ENCODE measurements at places on chromosomes 6 and 20.

DNA sequence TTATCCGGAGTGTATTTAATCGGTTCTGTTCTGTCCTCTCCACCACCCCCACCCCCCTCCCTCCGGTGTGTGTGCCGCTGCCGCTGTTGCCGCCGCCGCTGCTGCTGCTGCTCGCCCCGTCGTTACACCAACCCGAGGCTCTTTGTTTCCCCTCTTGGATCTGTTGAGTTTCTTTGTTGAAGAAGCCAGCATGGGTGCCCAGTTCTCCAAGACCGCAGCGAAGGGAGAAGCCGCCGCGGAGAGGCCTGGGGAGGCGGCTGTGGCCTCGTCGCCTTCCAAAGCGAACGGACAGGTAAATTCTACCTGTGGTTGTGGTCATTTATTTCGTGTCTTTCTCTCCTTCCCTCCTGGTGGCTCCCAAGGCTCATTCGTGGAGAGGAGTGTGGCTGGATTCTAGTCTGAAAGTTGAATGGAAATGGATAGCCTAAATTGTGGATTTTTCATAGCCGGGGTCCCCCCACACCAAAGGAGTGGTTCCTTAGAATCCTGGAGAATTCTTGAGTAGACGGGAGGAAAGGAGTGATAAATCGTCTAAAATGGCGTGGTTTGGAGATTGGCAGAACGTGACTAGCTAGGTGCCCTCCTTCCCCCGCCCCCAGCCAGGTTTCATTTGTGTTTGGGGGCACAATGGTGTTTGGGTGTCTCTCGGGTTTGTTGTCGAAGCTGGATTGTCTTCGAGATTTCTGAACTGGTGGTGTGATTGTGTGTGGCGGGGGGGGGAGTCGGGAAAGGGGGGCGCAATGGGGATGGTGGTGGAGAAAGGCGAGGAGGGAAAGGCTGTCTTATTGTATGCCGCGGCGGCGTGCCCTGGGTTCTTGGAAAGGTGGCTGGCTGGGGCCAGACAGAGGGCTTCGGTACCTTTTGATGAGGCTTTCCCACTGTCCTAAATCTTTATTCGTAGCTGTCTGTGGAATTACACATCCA is 673 bp downstream of the MARCKS start:
- no peak for DNase-seq

GRCh38 chr6:50843842-50844241 is 25.2 kb downstream of the TFAP2B start:
- DNase-seq = no peak

DNA sequence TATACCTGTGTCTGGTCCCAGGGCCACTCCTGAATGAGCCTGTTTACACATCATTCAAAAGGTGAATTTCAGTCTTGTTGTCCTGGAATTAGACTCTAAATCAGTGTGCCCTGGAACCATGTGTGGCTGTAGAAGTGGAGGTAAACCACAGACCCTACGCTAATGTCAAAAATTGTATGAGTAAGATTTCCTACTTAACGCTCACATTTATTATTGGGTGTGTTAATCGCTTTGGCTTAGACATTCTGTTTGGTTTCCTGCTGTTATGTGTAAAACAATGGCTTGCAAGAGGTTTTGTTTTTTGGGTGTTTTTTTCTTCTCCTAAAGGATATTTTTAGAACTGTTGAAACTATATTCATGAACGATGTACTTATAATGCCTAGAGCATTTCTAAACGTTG is 19.3 kb downstream of the PLCB1 start:
- DNase-seq = no peak

DNA sequence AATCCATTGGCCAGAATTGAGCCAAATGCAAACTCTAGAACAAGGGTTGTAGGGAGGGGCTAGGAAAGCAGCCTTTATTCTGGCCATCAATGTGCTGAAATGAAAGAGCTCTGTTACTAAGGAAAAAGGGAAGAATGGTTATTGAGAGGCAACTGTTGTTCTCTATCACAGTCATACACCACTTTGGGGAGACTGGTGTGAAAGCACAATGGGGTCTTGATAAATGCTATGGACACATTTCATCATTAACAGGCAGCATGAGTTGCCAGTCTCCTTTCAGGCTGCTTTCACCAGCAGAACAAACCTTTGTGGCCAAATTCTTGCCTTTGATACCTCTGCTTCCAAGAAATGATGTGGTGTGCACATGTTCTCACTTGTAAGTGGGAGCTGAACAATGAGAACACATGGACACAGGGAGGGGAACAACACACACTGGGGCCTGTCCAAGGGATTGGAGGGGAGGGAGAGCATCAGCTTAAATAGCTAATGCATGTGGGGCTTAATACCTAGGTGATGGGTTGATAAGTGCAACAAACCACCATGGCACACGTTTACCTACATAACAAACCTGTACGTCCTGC is 86.2 kb downstream of the CDS2 start:
- DNase-seq = no peak

DNA sequence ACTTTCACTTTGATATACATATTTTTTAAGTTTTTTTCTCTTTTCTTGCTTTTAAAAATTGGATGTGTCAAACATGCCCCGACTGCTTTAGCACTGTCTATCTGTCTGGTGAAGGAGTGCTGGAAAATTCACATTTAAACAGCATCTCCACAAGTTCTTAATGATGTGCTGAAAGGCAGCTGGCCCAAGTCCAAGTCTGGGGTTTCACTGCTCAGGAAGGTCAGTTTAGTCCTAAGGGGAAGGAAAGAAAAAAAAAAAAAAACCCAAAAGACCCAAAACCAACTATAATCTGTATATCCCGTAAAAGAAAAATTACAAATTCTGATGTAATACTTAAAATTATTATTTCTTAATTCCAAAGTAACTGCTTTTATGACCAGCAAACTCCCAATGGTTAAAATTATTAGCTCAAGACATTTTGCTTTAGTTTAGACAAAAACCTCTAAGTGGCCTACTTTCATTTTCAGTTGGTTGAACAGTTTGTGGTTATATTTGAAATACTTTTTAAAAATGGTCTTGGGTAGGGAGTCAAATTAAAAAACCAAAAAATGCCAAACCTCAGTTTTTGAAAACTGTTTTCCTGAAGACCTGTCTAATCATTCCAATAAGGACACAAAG is 79.5 kb upstream of the PREP start:
- no peak for DNase-seq

- DNase-seq = peak; percentile 71
Measured at GRCh38 chr6:43667245-43668150, 20.1 kb downstream of the MRPS18A start.

DNA sequence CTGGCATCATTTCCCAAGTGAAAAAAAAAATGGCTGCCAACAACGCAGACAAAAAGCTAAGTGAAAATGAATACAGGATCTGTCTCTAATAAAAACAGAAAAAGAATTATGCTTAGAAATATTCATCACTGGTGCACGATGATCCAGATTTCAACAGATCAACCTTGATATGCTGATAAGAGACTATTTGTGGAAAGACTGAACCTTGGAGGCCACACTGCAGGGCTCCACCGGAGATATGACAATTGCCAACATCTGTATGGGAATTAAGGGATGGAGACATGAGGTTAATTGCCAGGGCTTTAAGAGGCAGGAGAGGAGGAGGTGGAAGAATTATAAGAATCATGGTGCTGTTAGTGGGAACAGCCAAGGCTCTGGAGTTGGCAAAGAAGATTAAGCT is 48.3 kb downstream of the PFDN4 start:
- no peak for DNase-seq

DNA sequence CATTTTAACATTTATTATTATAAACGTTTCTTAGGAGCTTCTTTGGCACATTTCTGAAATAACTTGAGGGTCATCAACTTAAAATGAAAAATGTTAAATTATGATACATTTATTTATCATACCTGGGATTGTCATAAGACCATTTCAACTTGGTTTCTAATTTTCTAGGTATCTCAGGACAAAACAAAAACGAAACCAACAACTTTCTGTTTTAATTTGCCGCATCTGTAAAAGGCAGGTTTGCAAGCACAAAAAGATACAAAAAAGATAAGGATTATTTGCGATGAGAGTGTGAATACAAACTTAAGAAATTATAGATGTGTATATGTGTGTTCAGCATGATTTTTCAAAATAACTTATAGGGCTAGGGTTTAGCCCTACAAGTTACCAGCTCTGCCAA is 395.0 kb upstream of the RUNX2 start:
- no peak for DNase-seq

DNA sequence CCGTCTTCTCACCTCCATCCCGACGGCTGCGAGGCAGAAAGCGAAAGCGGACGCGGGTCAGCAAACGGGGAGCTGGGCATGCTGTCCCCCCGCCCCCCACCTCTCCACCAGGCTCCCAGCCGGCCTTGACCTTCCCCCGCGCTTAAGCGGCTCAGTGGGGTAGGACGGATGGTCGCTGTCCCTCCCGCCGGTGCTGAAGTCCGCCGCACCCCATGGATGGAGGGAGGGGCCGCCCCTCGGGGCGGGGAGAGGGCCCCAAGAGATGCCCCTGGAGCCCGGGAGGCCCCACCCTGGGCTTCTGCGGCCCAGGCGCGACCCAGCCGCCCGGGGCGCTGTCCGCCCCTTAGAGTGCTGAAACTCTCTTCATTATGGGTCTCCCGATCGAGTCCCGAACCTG is at the start of gene KCNB1:
TSS of gene KCNB1 (minus strand) at position 48 of the 397 bp plus-strand sequence. CDS start 188 bp downstream, outside the sequence.
- peak; percentile 3 for DNase-seq

- no peak for DNase-seq
Measured at GRCh38 chr20:54688476-54688875, 213.1 kb downstream of the DOK5 start.

- no peak for DNase-seq
Measured at GRCh38 chr6:36666287-36666686, 12.2 kb upstream of the CDKN1A start.

- DNase-seq = no peak
Measured at GRCh38 chr6:14281811-14282660, 164.5 kb downstream of the CD83 start.

DNA sequence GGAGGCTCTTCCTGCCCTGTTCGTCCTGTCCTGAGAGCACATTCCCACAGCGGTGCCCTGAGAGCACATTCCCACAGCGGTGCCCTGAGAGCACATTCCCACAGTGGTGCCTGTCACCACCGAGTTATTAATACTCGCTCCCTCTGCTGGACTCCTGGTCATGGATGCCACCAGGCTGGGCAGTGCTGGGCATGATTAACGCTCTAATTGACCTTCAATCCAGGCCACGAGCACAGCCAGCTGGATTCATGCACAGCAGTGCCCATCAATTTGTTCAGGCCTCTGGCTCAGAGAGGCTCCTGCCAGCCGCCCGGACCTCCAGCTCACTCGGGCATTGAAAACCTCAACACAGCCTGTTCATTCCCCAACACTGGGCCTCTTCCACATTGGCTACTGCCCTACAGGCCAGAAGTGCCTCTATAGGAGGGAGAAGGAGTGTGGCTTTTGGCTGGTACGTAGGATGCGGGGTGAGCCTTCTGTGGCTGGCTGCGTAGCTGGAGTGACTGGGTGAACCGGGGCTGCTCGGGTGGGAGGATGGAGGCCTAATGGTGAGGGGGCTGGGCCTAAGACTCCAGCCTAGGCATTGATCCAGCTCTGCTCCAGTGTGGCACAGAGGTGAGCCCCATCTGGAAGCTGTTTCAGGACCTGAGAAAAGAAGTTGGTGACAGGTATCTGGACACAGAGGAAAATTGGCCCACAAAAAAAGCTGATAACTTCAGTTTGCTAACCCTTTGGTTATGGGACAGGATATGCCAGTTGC is 9.3 kb downstream of the IP6K3 start:
- DNase-seq = no peak

DNA sequence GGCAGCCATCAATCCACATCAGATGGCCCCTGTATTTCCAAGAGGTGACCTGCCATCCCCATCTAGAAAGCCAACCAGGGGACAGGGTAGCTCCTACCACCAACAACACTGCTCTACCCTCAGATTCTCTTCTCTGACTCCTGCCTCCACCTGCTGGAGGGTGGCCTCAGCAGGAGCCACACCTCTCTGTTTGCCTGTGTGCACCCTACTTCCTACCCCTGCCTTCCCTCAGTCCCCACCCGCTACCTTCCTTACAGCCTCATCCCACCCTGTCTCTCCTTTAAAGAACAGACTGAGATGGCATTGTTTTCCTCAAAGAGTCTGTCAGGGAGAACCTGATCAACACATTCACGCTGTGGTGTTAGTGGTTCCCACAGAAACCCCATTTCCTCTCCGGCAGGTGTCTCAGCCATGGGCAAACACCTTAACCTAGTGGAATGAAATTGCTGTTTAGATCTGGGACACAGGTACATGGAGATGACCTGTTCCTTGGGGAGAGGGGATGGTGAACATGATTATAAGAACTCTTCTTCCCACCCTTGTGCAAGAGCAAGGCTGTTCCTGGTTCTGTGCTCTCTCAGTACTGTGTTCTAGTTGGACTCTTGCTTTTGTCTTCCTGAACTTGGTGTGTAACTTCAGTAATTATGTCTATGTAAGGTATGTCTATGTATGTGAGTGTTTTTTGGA is 1.8 kb downstream of the ENTPD6 start:
- DNase-seq = no peak

GRCh38 chr6:158031381-158032353 is 50.0 kb downstream of the SYNJ2 start:
- no peak for DNase-seq

DNA sequence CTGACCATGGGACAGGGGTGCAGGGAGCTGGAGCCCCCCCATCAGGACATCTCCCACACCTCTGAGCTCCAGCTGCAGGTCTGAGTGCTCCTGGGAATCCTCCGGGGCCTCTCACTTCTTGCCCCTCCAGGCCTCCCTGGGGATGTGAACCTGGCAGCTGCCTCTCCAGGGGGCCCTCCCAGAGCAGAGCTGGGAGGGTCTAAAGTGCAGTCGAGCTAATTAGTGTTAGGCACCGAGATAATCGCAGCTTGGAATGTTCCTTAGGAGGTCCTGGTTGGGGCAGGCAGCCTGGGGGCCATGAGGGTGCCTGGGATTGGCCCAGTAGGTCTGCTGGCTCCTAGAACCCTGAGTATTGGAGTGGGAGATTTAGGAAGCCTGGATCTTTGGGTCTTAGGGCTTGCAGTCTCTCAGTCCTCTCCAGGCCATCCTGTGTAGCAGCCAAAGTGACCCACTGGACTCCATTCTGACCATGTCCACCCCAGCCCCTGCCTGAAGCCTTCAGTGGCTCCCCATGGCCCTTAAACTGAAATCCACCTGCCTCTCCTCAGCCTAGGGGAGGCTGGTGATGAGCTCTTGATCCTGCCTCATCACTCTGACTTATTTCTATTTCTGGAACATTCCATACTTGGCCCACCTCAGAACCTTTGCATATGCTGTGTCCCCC is 26.0 kb downstream of the CEBPB start:
- no peak for DNase-seq

- no peak for DNase-seq
Measured at GRCh38 chr6:133131621-133132465, 109.3 kb upstream of the EYA4 start.

DNA sequence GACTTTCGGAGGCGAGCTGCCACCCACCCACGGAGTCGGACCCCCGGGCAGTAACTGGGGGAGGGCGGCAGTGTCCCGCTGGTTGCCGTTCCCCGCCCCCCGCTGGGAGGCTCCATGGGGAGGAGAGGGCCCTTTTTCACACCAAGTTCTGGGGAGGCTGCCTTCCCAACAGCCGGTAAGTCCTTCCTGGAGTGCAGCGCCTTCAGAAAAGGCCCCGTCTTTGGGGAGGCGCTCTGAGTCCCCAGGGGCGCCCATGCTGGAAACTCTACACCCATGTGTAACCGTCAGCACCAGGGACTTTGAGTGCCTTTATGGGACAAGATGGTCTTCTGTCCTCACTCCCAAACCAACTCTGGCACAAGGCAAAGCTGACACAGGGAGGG is 430 bp upstream of the SOX18 start:
- DNase-seq = no peak
